Epithelial cell of prostate (primary cell): ENCODE measurements at places on chromosomes 7 and 10.

DNA sequence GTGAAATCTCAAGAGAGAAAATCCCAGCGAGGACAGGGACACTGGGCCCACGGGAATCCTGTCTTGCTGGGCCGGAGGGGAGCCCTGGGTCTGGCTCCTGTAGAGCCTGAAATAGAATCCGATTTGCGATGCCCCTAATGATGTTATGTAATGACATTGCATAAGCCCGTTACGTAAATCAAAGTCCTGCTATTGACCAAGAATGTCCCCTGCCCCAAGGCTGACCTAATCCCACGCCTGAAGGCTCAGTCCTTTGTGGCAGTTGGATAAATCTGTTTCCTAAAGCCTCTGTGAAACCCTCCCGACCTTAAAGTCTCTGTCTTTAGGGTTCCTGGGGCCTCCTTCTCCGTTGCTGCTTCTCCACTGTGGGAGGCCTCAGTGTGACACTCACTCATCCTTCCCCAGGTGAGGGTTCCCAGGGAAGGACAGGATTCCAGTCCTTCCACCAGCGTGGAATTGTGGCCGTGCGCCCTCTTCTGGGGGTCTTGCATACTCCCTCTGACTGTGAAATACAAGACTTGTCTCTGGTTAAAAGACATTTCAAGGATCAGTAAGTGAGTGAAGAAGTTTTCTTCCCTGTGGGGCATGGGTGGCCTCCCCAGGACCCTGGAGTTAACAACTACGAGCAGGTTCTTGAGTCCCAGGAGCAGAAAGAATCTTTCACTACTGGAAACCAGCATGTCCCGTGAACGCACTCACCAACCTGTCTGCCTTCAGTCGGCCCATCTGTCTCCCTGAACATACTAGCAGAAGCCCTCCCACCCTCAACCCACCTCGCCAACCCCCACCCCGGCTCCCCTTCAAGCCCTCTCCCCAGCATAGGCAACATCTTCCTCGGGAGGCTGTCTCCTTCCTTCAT is 19.8 kb downstream of the ZNF467 start:
- no peak for DNase-seq

DNA sequence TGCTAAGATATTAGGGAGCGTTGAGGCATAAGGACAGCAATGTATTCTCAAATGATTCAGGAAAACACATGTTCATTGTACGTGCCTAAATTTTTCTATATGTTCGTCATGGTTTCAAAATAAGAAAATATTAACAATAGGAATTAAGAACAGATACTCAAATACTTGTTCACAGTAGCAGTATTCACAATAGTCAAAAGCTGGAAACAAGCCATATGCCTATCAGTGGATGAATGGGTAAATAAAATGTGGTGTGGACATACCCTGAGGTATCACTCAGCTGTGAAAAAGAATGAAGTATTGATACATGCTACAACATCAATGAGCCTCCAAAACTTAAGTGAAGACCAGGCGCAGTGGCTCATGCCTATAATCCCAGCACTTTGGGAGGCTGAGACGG is 84.7 kb upstream of the PTER start:
- no peak for DNase-seq

- no peak for DNase-seq
Measured at GRCh38 chr10:46096446-46096845, 50.4 kb upstream of the MSMB start.

- no peak for DNase-seq
Measured at GRCh38 chr10:115432188-115432819, 339.1 kb downstream of the ATRNL1 start.

DNA sequence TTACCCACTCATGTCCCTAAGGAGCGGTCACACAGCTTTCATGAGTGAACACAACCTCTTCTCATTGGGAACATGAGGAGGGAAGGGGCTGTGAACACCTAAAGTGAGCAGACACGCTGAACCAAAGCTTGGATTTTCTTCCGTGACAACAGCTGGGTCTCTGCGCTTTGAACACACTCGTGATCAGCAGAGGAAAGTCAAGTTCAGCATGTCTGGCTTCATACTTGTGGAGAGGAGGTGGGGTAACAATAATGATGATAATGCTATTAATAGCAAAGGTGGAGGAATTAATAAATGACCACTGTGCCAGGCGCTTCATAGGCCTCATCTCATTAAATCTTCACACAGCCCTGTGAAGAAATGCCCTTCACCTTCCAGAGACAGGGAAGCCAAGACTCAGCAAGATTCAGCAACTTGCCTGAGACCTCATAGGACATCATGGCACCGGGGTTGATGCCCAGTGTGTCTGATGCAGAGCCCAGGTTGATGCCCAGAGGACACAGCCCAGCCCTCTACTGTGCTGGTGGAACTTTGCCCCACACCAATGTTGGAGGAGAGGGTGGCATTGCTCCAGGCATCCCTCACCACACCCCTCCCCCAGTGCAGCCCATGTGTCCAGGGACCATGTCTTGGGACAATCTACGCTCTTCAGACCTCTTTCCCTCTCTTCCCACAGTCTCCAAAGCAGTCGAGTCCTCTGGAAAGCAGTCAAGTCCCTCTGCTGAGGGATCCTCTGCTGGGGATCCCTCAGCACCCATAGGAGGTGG is 40.6 kb downstream of the GSDME start:
- DNase-seq: no peak

DNA sequence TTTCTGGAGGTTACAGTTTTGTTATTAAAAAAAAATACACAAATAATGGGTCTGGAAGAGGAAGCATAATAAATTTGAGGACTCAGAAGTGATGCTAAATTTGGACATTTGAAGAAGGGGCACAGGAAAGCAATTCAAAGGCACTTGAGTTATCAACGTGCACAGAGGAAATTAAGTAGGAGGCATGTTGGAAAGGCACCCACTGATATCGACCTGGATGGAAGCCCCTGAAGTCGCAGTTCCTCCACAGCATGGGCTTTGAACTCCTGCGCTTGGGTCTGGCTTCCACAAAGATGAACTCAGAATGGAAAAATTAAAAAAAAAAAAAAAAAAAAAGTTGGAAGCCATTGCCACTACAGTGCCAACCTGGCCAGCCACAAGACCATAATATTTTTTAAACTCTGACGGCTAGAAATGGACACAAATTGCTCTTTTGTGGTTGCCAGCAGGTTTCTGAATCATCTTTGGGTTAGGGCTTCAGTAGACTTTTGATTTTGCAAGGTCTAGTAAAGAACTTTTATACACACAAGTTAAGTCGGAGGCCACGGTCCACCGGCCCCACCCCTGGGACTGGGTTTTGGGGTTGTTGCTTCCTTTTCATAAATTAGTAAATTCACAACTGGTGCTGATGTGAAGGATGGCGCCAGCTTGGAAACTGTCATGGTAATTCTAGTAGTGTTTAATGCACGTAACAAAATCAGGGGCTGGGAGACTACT is 21.6 kb downstream of the JCAD start:
- no peak for DNase-seq

GRCh38 chr10:72375585-72375984 is 20.9 kb upstream of the DNAJB12 start:
- no peak for DNase-seq

DNA sequence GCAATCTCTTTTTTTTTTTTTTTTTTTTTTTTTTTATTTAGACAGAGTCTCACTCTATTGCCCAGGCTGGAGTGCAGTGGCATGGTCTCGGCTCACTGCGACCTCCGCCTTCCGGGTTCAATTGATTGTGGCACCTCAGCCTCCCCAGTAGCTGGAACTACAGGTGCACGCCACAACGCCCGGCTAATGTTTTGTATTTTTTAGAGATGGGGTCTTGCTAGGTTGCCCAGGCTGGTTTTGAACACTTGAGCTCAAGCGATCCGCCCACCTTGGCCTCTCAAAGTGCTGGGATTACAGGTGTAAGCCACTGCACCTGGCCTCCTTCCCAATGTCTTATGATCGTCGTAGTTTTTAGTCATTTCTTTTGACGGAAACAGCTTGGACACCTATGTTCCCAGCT is 6.6 kb upstream of the ZNF853 start:
- DNase-seq: no peak

- no peak for DNase-seq
Measured at GRCh38 chr10:18343573-18343972, 203.3 kb downstream of the CACNB2 start.

GRCh38 chr10:20202337-20202736 is 386.1 kb downstream of the PLXDC2 start:
- no peak for DNase-seq
